ENCODE measurements at places on chromosomes 5 and 9.

GRCh38 chr5:185095-186070 is 5.9 kb upstream of the LRRC14B start:
- no peak for DNase-seq

- no peak for DNase-seq
Observed at GRCh38 chr9:110187126-110187525, 20.8 kb downstream of the C9orf152 start.

GRCh38 chr5:57778501-57779091 is 296.0 kb upstream of the ACTBL2 start:
- no peak for DNase-seq

DNA sequence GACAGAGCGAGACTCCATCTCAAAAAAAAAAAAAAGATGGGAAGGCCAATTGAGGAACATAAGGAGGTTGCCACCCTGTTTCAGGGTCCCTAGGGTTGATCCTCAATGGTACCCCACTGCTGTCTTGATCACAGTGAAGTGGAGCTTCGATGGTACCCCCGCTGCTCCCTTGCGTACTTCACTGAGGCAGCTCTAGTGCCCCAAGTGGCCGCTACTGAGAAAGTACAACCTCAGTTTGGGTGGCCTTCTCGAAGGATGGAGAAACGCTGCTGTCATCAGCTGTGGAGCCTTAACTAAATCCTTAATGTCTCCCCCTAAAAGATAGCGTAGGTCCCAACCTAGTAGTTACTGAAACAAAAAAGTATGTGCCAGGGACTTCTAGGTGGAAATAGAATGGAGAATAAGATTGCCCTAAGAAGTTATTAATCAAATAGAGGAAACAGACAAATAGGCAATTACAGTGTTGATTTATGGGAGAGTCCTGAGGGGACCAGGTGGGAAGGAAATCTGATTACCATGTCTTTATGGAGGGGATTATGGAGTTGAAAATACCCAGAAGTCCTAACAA is 6.3 kb downstream of the TESK1 start:
- DNase-seq = no peak

DNA sequence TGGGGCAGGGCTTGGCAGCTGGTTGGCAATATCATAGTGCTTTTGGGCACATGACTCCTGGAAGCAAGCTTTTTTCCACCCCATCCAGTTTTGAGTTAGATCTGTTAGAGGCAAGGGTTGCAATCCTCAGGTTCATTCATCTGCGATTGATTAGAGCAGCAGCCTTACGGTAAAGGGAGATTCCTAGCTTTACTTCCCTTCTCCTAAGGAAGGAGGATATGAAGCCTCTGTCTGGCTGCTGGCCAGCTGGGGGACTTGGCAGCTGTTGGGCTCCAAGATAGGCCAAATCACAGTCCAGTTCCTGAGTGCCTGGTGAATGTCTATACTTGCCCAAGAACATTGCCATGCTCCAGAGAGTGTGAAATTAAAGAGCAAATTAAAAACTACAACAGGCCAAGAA is 113.4 kb upstream of the CCNH start:
- no peak for DNase-seq

GRCh38 chr9:22050924-22051323 is 41.8 kb upstream of the CDKN2B start:
- DNase-seq = no peak

- no peak for DNase-seq
Observed at GRCh38 chr5:111707630-111708164, 49.3 kb downstream of the NREP start.

DNA sequence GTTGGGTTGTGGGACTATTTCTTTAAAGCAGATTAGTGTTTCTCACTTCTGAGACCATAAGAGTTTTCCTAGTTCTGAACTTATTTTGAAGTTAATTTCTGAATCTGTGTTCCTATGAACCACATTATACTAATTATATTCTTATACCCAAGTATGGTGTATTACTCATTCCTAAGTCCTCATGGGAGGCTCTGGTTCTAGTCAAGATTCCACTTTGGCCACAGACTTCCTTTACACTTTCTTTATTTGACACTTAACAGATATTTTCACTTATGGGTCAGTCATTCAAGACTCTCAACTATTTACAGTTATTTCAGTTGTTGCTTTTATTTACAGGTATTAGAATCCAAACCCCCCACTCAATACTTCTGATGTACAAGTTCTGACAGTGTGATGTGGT is 937.2 kb upstream of the TYRP1 start:
- no peak for DNase-seq

DNA sequence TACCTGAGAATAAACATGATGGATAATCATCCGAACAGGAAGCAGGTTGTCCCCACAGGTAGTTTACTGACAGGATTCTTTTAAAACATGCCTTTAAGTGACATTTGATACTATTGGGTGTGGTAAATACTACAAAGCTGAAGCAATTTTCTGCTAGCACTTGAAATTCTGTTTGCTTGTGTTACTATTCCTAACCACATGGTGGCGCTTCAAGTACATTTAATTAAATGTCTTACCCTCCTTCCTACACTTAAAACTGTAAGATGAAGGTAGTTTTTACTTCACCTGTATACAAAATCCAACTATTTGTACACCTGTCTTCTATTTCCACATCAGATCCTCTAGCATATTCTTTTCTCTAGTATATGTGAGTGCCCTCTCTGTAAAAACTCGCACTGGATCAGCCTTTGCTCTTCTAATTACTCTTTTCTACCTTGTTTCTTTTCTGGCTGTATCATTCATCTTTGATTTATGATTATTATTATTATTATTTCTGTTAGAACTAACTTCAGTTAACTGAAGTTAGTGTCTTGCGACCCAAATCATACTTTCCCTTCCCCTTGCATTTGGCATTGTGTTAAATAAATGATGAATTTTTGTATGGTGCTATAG is 18.4 kb downstream of the SLC25A46 start:
- DNase-seq = no peak

- DNase-seq = no peak
Observed at GRCh38 chr5:115428248-115428647, 116.3 kb downstream of the FEM1C start.

- DNase-seq = no peak
Observed at GRCh38 chr9:16414451-16414850, 456.0 kb downstream of the BNC2 start.

- no peak for DNase-seq
Observed at GRCh38 chr5:130333089-130333488, 428.8 kb downstream of the CHSY3 start.

DNA sequence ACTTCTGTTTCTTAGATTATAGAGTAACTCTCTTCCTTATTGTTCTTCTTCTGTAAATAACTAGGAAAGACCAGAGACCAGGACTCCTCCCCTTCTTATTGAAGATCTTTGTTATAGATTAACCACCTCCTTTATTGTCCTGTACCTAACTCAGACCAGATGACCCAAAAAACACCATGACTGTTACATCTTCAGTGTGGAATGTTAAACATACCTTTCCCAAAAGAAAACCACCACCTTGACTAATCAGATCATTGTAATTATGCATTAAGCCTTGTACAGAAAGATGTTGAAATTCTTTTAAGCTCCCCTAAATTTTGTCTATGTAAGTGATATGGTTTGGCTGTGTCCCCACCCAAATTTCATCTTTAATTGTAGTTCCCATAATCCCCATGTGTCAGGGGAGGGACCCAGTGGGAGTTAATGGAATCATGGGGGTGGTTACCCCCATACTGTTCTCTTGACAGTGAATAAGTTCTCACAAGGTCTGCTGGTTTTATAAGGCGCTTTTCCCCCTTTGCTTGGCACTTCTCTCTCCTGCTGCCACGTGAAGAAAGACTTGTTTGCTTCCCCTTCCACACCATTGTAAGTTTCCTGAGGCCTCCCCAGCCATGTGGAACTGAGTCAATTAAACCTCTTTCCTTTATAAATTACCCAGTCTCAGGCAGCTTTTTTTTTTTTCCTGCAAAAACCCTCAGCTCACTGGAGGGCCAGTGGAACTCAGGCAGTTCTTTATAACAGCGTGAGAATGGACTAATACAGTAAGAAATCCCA is 26.3 kb downstream of the ARSB start:
- DNase-seq = no peak

- DNase-seq = no peak
Observed at GRCh38 chr9:5587024-5587423, 41.9 kb upstream of the RIC1 start.

DNA sequence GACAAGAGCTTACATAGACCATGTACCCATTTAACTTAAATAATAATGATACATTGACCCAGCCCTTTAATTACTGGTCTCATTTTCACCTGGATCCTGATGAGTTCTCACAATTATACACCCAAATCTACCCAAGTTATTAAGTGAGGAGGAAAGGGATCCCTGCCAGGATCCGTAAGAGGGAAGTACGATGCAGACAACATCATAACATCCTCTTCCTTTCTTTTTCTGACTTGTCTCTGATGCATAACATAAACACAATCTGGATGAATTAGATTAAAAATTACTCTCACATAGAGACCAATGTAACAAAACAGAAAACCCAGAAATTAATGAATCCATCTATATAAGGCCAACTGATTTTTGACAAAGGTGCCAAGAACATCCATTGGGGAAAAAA is 17.0 kb downstream of the MARCHF3 start:
- no peak for DNase-seq

GRCh38 chr5:151495320-151495719 is 47.9 kb downstream of the SLC36A1 start:
- no peak for DNase-seq

GRCh38 chr5:156103155-156103885 is 223.6 kb upstream of the SGCD start:
- DNase-seq = no peak
